ENCODE measurements at places on chromosomes 4 and X.

DNA sequence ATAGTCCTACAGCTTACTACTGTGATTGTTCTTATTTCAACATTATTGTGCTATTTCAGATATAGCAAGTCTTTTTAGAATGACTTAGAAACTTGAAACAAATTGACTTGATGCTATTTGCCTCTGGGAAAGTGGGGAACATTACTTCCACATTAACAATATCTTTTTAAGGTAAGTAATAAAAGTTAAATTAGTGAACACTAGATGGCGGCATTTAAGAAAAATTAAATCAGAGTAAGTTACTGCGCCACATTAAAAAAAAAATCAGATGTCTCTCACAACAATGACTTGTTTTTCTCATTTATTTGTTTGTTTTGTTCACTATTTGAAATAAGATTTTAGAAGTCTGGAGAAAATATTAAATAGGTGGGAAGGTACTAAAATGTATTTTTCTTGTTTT lies 1026.9 kb upstream of the SLIT2 start:
- DNase-seq = peak; percentile 61

DNA sequence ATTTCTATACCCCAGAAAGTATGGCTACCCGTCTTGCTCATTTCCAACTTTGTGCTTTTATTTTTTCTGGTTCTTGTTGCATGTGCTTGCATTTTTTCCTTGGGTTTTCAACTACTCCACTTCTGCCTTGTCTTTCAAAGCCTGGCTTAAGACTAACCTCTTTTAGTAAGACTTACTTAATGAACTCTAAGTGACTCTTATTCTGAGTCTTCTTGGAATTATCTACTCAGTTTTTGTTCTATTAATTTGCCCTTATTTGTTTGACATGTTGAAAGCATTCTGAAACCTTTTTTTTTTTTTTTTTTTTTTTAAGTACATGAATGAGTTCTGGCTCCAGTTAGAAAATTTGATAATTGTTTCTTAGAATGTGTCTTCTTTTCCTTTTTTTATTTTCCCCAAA lies 74.8 kb downstream of the SLIT2 start:
- DNase-seq = no peak

- no peak for DNase-seq
These were observed 62.9 kb downstream of the MID1IP1 start for GRCh38 chrX:38864165-38864564.

DNA sequence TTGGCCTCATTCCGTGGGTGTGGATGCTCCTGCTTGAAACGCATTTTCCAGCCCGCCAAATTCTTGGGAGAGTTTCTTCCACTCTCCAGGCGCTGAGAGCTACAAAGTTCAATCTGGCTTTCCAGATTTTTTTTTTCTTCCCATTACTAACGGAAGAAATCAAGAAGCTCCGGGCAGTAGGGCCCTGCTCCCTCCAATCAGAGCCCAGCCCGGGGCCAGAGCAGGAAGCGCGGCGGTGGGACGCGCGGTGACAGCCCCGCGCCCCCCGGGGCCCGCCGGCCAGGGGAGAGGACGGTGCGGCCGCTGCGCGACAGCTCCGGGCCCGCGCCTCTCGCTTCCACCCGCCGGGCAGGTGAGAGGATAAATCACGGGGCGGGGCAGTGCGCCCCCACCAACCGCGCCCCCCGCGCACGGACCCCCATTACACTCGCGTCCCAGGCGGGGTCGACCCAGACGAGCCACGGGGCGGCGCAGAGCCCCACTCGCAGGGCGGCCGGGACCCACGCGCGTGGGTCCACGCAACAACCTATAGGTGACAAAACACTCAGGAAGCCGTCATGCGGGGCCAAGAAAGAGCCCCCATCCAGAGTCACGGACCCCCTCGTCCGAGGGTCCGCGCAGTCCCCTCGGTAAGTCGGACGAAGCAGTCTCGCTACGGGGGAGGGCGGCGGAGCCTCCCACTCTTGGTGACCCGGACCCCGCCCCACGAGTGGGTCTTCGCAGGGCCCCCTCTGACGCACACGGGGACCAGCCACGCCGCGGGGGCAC lies 868 bp downstream of the AFAP1 start:
- DNase-seq = no peak

DNA sequence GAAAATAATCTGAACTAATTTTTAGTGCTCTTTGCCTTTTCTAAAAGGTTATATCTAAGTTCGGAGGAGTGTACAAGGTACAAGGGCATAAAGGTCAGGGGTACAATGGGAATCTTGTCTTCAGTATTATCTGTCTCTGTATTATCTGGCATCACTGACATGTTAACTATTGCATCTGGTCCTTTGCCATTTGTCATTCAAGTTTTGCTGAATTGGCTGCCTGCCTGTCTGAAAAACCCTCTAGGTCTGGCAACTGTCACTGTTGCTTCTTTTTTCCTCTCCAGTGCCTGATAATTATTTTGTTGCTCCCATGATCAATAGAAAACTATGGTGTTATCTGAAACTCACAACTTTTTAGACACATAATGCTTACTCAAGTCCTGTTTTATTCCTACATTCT lies 112.5 kb upstream of the STK26 start:
- DNase-seq = no peak

GRCh38 chr4:32624943-32625603 lies 1904.9 kb downstream of the PCDH7 start:
- peak; percentile 2 for DNase-seq

DNA sequence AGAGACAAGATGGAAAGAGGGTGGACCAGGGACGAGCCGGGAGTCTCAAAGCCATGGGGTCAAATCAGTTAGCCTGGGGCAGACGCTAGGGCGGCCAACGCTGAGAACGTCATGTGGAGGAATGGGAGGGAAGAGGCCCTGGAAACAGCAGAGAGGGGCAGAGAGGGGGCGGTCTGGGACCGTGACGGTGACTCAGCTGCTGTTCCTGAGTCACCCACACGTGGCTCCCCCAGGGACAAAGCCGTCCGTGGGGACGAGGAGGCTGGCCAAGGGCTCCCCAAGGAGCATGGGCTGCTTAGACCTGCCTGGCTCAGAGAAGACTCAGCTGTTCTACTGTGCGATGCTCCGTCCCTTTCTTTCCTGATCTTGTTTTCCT lies 108.4 kb upstream of the LRPAP1 start:
- DNase-seq = peak; percentile 18

DNA sequence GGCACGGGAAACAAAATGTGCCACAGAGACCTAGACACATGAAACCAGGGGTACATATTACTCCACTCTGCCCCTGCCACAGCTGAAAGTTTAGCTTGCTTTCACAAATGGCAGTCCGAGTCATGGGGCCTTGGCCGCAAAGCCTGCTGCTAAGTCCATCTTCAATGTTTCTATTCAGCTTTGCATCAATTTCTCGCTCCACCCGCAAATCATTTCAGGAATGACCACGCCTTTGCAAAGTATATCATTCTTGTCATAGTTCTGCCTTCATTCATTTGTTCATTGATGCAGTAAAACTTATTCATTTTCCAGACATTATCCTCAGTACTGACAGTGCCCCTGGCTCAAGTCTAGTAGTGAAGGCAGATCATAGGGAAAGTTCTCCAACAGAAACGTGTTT lies 9.5 kb downstream of the PLAC8 start:
- DNase-seq = no peak

DNA sequence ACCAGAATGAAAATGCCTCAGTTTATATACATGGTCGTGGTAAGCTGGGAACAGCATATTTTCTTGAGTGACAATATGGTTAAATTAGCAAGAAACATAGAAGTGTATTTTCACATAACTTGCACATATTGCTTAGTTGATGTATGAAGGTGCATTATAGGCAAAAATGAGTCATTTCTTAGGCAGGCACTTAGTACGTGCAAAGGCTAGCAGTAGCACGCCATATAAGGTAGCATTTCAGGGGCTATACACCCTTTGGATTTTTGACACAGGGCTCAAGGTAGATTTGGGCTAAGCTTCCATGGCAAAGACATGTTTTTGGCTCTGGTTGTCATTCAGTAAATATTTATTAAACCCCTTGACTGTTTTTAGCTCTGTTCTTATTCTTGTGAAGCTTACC lies 33.1 kb downstream of the PCDH7 start:
- DNase-seq = no peak

- no peak for DNase-seq
These were observed 13.7 kb upstream of the TMSB4X start for GRCh38 chrX:12961196-12961718.

GRCh38 chr4:54077812-54078211 lies 13.4 kb upstream of the CHIC2 start:
- peak; percentile 59 for DNase-seq

- no peak for DNase-seq
These were observed 26.9 kb downstream of the NKX1-1 start for GRCh38 chr4:1379351-1379781.

GRCh38 chr4:2175990-2176698 lies 65.8 kb downstream of the HAUS3 start:
- DNase-seq = no peak

- peak; percentile 43 for DNase-seq
These were observed 74.8 kb downstream of the IL15 start for GRCh38 chr4:141711211-141711610.

- peak; percentile 65 for DNase-seq
These were observed 115.6 kb downstream of the DHRSX start for GRCh38 chrX:2385224-2385623.

DNA sequence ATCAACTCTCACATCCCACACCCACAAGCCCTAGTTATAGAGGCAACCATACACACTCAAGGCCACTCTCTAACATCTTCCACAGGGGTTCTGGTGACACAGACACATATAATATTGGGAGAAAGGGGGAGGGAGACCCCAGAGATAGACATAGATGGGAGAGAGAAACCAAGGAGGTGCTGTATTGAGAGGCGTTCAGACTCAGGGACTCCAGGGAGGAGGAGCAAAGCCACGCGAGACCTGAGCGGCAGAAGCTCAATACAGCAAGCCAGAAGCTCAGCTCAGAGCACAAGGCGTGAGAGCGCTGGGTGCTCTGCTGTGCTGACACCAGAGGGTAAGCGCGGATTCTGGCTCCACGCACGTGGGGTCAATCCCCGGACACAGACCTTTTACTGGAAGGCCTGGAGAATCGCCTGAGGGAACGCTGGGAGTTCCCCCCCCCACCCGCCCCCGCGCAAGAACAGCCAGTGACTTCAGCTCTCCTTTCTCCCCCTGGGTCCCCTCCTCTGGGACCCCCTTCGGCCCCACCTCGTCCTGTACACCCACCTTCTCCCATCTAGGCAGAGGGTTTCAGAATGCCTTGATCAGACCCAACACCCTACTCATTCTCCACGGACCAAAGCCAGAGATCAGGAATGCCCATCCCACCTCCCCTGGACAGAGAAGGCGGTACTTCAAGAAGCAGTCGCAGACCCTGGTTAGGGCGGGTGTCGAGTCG lies 8.7 kb downstream of the MSX1 start:
- DNase-seq = no peak

GRCh38 chr4:120864969-120865368 lies 57.6 kb downstream of the PRDM5 start:
- DNase-seq = no peak
